A172 (cell line): ENCODE measurements at places on chromosomes 11 and 22. TPM values are rescaled to one million over a fixed set of nuclear protein-coding genes. Genes with fewer than 3 reads are reported as not detected.
A peak's percentile ranks its signal among the peaks of the same experiment; 100 is the strongest.

DNA sequence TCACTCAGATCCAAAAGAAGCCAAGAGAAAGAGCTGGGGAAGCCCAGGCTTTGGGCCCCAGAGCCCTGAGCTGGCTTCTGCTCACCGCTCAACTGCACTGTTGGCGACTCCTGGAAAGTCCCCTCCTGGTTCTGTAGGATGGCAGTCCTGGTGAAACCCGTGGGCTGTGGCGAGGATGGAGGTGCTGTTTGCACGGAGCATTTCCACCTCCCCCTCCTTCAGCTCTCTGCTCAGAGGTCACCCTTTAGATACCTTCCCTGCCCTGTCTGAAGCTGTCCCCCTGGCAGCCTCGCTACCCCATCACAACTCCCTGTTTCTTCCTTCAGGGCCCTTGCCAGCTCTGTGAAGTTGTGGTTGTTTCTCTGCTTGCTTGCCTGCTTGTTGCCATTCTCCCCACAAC is 97.8 kb downstream of the MYO18B start:
- no peak for DNase-seq

- DNase-seq = no peak
These were observed 290.2 kb upstream of the NCAM1 start for GRCh38 chr11:112670806-112671570.

DNA sequence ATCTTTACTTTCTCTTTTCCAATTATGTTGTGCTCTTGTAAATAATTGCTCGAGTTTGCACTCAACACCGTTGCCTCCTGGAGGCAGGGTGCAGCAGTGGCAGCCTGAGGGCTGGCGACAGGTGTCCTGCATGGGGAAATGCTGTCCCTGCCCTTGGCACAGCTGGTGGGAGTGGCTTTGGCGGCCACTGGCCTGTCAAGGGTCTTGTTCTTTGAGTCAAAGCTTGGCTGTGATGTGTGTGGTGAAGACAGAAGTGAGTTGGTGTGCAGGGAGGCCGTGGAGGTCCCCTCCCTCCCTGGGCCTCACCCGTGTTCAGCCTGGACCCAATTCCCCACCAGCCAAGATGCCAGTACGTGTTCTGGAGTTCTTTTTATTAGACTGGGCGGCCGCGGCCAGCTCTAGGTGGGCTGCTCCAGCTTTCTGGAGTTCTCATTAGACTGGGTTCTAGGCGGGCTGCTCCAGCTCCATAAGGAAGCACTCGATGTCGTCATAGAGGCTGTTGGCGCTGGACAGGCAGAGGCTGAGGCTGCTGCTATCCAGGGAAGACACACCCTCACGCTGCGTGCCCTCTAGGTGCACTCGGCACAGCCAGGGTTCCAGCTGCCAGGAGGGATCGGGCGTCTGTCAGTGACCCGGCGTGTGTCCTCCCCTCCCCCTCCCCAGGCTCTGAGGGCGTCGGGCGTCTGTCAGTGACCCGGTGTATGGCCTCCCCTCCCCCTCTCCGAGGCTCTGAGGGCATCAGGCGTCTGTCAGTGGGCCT is 3.4 kb downstream of the IRF7 start:
- DNase-seq = peak; percentile 22

- no peak for DNase-seq
These were observed 62.4 kb downstream of the TNRC6B start for GRCh38 chr22:40240160-40240559.

DNA sequence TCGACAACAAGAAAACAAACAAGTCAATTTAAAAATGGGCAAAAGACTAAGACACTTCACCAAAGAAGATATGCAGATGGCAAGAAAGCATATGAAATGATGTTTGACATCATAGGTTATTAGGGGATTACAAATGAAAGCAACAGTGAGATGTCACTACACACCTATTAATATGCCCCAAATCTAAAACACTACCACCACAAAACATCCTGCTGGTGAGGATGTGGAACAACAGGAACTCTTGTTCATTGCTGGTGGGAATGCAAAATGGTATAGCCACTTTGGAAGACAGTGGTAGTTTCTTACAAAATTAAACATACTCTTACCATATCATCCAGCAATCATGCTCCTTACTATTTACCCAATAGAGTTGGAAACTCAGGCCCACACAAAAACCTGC is 29.0 kb downstream of the PRRG4 start:
- DNase-seq = no peak

SCT gene
- total RNA-seq = not detected in 2 replicates
